ENCODE measurements at places on chromosomes 5 and 9.

DNA sequence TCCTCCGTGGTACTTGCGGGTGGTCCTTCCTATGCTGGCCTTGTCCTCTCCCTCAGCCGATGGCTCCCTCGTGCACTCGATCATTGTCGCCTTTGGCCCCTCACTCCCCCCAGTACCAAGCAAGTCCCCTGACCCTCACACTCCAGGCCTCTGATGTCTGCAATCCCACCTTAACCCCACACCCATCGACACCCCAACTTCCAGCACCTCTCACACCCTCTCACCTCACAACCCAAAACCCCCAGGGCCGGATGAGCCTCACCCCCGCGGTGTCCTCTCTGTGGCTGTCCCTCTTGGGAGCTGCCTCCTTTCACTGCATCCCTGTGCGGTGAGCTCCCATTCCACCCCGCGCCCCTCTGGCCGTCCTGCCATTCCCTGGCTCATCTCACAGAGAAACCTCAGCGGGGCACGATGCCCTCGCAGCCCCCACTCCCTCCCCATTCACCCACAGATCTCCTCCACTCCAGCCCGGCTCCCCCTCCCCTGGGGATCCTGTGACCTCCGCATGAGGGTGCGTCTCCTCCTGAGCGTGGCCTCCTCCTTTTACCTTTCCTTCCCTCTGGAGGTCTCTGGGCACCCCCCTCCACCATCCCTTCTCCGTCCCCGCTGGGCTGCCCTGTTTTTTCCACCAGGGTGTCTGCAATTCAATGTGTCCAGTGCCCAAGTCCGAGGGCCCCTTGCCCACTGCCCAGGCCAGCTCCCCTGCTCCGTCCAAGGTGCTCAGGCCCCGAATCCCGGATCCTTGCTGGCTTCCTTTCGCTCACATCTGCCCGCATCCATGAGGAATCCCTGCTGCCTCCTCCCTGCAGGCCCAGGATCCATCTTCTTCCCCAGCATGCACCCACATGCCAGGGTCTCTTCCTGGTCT, 15.8 kb upstream of the RNU6ATAC start:
- no peak for DNase-seq

DNA sequence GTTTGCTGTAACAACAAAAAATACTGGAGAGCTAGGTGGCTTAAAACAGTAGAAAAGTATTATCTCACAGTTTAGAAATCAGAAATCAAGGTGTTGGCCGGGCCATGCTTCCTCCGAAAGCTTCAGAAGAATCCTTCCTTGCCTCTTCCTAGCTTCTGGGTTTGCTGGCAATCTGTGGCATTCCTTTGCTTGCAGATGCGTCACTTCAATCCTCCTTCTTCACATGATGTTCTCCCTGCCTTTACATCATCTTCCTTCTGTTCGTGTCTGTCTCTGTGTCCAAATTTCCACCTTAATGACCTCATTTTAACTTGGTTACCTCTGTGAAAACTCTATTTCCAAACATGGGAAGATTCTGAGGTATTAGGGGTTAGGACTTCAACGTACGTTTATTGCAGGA, 90.4 kb upstream of the CHD1 start:
- no peak for DNase-seq

- no peak for DNase-seq
Observed at GRCh38 chr5:140591747-140592372, 27.2 kb downstream of the SLC35A4 start.

DNA sequence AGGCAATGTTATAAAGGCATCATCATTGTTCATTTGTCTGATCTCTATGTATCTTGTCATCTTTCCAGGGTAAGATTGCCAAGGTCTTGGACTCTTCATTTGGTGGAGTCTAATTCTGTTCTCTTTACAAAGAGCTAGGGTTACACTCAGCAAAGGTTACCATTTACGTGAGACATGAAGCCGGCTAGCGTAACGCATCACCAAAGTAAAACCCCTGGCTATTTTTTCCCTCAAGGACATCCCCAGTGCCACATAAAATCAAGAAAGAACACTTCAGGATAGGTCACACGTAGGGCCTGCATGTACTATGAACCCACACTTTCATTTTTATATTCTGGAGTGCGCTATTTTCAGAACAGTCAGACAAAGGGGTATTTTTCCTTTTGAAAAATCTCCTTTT, 20.0 kb upstream of the MYOT start:
- no peak for DNase-seq

DNA sequence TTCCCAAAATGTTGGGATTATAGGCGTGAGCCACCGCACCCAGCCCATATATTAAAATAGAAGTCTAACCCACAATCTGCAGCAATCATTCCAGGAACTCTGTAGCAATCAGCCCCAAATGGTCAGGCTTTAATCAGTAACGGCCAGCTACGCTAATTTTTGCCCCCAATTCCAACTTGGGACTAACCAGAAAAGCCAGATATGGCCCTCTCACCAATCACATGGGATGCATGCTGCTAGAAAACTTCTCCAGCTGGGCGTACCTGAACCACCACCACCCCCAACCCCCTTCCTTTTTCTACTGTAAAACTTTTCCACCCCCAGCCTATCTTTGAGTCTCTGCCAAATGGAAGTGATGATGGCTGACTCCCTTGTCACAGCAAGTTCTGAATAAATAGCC, 4.1 kb downstream of the SUSD1 start:
- no peak for DNase-seq

GRCh38 chr5:179615203-179615602, 8.3 kb downstream of the HNRNPH1 start:
- DNase-seq = no peak

DNA sequence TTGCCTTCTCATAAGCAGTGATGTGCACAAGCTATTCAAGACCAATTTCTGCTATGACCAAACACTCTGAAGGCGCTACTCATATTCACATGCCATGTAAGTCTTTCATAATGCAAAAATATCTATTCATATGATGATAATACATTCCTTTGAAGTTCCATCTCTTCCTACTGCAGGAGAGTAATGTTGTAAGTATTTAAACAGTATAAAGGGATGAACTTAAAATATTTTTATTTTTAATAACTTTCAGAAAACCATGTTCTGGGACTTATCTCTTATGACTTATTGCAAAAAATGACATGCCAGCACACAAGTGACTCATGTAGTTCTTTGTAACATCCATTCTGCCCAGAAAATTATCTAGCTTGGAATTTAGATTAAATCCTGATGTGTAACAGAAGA, 376.4 kb downstream of the KCTD16 start:
- no peak for DNase-seq

GRCh38 chr9:78547831-78548230, 250.9 kb downstream of the PSAT1 start:
- no peak for DNase-seq

DNA sequence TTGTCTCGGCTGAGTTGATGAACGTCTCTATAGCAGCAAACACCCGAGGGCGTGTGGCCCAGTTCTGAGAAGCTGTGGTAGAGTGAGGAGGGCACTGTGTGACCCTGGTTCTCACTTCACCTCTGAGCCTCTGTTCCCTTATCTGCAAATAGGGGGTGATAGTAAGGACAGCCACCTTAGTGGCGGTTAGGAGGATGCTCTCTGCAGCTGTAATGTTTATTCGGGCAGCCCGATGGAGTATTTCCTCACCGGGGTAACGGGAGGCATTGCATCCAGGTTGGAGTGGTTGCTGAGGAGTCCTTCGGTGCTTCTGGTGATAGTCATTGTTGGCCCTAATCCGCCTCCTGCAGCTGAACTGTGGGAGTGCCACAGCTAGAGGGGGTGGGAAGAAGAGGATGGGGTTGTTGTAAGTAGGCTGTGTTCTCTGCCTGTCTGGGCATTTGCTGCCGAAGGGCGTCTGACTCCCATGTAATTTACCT, 13.9 kb downstream of the PRRC2B start:
- DNase-seq = no peak

DNA sequence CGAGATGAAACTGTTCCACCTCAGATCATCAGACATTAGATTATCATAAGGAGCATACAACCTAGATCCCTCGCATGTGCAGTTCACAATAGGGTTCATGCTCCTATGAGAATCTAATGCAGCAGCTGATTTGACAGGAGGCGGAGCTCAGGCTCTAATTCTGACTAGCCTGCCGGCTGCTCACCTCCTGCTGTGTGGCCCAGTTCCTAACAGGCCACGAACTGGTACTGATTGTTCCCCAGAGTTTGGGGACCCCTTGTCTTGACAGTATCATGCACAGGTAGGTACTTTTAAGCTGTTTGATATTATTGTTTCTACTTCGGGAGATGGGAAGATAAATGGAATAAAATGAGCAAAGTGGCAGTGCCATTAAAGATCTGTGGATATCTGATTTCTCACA, 66.9 kb downstream of the ZCCHC7 start:
- no peak for DNase-seq

DNA sequence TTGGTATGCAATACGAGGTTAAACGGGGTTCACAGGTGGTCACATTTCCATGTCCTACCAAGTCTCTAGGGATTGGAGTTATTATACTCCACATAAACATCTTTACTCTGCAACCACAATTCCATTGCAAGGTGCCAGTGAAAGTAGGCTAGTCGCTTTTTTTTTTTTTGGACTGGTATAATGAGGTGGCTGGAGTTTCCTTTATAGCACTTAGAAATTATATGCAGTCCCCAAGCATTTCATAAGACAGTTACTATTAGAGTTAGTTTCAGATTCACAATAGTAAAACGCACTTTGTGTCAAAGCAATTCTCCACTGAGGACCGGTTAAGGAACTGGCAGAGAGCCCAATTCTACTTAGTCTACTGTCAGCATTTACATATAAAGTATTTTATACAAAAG, 1.4 kb downstream of the MEF2C start:
- DNase-seq = no peak

GRCh38 chr5:131416729-131417128, 152.9 kb downstream of the CDC42SE2 start:
- DNase-seq = peak; percentile 22

DNA sequence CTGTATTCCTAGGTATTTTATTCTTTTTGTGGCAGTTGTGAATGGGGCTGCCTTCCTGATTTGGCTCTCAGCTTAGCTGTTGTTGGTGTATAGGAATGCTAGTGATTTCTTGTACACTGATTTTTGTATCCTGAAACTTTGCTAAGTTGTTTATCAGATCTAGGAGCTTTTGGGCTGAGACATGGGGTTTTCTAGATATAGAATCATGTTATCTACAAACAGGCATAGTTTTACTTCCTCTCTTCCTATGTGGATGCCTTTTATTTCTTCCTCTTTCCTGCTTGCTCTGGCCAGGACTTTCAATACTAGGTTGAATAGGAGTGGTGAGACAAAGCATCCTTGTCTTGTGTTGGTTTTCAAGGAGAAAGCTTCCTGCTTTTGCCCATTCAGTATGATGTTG, 129.9 kb downstream of the DMXL1 start:
- no peak for DNase-seq

GRCh38 chr5:94010814-94011213, 269.4 kb upstream of the POU5F2 start:
- no peak for DNase-seq

DNA sequence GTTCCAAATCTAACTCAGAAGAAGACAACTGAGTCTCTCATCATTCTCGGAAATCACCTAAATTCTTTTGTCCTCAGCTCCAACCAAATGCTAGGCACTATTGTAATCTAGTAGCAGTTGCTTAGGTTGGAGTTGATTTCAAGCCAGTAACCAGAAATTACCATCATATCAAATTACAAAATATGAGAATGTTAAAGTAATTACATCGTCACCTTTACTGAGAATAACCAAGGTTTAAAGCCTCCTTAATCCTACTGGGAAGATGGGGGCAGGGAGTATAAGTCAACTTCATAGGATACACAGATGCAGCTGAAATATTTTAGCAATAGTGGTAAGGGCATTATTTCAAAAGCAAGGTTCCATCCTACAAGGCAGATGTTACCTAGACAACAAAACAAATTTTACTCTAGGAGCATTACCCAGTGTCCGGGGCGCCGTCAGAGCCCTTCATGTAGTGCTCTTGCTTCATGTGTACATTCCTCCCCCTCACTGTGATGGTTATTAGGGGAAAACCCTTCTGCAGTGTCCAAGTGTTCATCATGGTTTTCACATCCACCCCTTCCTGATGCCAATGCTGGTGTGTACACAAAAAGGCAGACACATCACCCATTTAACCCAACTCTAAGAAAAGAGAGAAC, 19.5 kb downstream of the ERAP1 start:
- no peak for DNase-seq

GRCh38 chr9:81789721-81790120, 100.4 kb upstream of the TLE1 start:
- no peak for DNase-seq

GRCh38 chr5:41371738-41372137, 138.7 kb downstream of the PLCXD3 start:
- no peak for DNase-seq

- no peak for DNase-seq
Observed at GRCh38 chr9:107888773-107889227, 399.2 kb upstream of the KLF4 start.

DNA sequence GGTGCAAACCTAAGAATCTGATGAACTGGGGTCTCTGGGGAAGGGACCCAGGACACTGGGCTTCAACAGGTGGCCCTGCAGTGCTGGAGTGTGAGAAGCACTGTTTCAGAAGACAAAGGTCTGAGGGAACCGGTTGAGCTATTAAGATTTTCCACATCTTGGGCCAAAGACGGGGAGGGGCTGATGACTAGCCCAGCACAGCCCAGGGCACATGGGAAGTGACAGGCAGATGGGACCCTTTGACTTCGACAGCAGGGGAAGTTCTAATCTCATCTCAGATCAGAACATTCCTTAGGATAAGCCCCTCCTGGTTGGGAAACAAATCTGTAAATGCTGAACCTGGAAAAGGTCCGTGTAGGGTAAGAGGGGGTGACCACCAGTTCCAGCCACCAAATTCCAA, 67.4 kb downstream of the RAPGEF1 start:
- no peak for DNase-seq

DNA sequence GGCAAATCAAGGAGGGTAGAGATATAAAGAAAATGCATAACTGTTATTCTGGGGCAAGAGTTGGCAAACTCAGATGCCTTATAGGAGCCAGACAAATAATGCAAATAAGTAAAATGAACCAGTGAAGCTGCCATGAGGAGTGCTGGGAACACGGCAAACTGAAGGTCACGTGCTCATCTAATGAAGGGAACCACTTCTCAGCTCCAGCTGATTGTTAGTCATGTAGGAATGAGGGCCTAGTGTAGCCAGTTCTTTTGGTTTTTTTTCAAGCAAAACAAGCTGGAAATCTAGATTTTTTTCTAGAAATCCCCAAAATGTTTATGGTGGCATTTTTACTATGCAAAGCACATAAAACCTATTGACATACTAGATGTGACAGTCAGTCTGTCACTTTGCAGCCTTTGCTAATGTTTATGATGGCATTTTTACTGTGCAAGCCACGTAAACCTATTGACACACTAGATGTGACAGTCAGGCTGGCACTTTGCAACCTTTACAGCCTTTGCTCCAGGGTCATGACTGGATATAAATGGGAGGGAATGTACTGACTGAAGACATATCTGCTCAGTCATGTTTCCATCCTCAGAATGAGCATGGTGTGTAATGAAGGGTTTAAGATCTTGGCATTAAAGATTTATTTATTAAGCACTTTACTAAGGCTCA, 39.4 kb downstream of the RUSC2 start:
- DNase-seq = no peak

DNA sequence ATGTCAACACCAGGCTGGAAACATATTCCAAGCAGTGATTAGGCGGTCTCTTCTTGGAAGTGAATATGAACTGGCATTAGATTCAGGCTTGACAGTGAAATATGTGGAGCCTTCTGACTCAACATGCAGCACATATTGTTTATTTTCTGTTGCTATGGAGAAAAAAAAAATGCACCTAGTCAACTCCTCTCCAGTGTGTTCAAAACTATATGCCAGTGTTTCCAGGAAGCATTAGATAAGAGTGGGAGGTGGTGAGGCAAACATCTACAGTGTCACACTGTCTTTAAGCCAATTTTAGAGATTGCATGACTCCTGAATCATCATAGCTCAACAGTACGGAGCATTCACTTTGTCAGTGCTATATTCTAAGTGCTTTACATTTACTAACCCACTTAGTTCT, 117.9 kb downstream of the HCN1 start:
- DNase-seq = no peak
